ENCODE measurements at places on chromosomes 7 and 10. TPM values are rescaled to one million over a fixed set of nuclear protein-coding genes. Genes with fewer than 3 reads are reported as not detected.

Gene SYT15B
- 0.12 TPM for total RNA-seq

Gene NPSR1
- total RNA-seq, result not detected

Gene SYPL1
- 26.6 TPM for total RNA-seq

Gene TMEM213
- not detected for total RNA-seq

Gene IFIT2
- total RNA-seq, result 0.40 TPM

Gene NME8
- not detected for total RNA-seq

Gene CHN2
- not detected for total RNA-seq

Gene SPDYE8
- total RNA-seq, result not detected

Gene CRHR2
- not detected for total RNA-seq

Gene CCDC146
- total RNA-seq, result 2.3 TPM

Gene WDFY4
- 0.05 TPM for total RNA-seq

Gene ABCB4
- not detected for total RNA-seq

Gene CTAGE8
- 2.0 TPM for total RNA-seq

Gene ACHE
- total RNA-seq, result not detected

Gene FAM131B
- 0.37 TPM for total RNA-seq

Gene ZC3HAV1L
- 38.5 TPM for total RNA-seq

Gene TRUB1
- total RNA-seq, result 20.9 TPM

Gene TUBB8
- total RNA-seq, result not detected

Gene EVX1
- total RNA-seq, result not detected

Gene ERVW-1
- not detected for total RNA-seq

Gene OR6B1
- total RNA-seq, result not detected

Gene SPDYE11
- total RNA-seq, result not detected

Gene TET1
- 1.2 TPM for total RNA-seq

Gene TMEM184A
- total RNA-seq, result not detected

Gene LHFPL3
- total RNA-seq, result not detected

Gene KCNMA1
- total RNA-seq, result not detected

Gene SFMBT2
- total RNA-seq, result 24.9 TPM

Gene IL15RA
- 24.4 TPM for total RNA-seq

Gene MYO1G
- total RNA-seq, result 283 TPM

Gene C7orf57
- 0.14 TPM for total RNA-seq

Gene ANKRD61
- total RNA-seq, result 0.58 TPM

Gene SPDYE5
- not detected for total RNA-seq

Gene CYP17A1
- not detected for total RNA-seq

Gene FRMD4A
- total RNA-seq, result 0.98 TPM

Gene TMEM168
- total RNA-seq, result 18.3 TPM

Gene PTF1A
- total RNA-seq, result not detected

Gene WEE2
- not detected for total RNA-seq

Gene VAX1
- total RNA-seq, result not detected

Gene LEP
- not detected for total RNA-seq

Gene SPDYE6
- total RNA-seq, result not detected

Gene LIPK
- not detected for total RNA-seq

Gene KCNIP2
- total RNA-seq, result 2.3 TPM

Gene PDE1C
- not detected for total RNA-seq

Gene DNAJB9
- total RNA-seq, result 11.5 TPM

Gene AOAH
- total RNA-seq, result 17.8 TPM

Gene PKD2L1
- 0.17 TPM for total RNA-seq

Gene LRIT1
- total RNA-seq, result not detected

Gene DOCK4
- 0.89 TPM for total RNA-seq

Gene ZPBP
- not detected for total RNA-seq

Gene CCDC172
- not detected for total RNA-seq

Gene AKR1C3
- total RNA-seq, result not detected

Gene LRRTM3
- not detected for total RNA-seq

Gene UTF1
- total RNA-seq, result 0.19 TPM

Gene SMURF1
- total RNA-seq, result 13.1 TPM

Gene RPEL1
- not detected for total RNA-seq

Gene PPP1R3C
- 0.21 TPM for total RNA-seq
